8988T (cell line): ENCODE measurements at places on chromosomes 13 and 19.
A peak's percentile ranks its signal among the peaks of the same experiment; 100 is the strongest.

DNA sequence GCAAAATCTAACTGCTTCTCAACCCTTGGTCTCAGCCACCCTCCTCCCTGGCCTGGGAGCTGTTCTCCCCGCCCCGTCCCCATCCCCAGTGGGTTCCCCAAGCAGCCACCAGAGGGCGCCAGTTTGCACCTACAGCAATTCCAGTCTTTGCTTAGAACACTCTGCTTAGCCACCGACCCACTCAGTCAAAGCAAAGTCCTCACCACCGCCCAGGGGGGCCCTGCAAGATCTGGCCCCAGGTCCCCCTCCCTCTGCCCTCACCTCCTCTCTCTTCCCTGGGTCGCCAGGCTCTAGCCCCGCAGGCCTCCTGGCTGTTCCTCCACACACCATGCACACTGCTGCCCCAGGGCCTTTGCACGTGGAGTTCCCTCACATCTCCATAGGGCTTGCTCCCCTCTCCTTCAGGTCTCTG lies 12.4 kb downstream of the TMEM143 start:
- peak; percentile 66 for DNase-seq

GRCh38 chr13:66899955-66900354 lies 330.2 kb downstream of the PCDH9 start:
- no peak for DNase-seq

DNA sequence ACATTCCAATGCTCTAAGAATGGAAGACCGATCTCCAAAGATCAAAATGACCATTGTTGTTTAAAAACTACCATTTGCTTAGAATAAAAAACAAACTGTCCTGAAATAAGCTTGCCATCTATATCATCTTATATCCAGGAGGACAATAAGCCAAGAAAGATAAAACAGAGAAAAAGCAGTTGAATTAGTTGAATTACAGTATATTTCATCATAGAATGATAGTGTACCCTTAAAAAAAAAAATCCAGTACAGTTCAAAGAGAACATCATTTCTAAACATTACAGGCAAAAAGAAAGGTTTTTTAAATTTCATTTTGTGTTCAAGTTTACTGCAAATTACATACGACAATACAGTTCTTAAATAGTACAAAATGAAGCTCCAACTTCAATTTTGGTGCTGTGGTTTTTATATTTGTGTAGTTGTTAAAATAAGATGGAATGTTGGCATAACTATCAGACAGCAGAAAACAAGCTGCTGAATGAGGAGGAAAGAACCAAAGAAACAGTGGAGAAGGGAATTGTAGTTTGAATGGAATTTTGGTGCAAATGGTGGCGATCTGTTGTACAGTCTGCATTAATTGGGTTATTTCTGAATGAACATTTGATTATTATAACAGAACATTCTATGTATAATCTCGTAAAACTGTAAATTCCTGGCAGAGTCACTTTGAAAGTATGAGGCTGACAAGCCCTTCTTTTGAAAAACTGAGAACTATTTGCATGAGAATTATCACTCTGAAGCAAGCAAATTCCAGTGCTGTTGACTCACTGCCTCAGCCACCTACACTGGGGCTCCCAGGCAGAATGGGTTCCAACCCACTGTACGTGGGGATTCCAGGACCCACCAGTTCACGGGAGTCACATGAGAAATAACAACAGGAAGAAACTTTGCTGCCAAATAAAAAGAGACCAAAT lies 37.7 kb downstream of the LHFPL6 start:
- DNase-seq = peak; percentile 51

- no peak for DNase-seq
Observed at GRCh38 chr13:66329988-66330451, 900.1 kb downstream of the PCDH9 start.

DNA sequence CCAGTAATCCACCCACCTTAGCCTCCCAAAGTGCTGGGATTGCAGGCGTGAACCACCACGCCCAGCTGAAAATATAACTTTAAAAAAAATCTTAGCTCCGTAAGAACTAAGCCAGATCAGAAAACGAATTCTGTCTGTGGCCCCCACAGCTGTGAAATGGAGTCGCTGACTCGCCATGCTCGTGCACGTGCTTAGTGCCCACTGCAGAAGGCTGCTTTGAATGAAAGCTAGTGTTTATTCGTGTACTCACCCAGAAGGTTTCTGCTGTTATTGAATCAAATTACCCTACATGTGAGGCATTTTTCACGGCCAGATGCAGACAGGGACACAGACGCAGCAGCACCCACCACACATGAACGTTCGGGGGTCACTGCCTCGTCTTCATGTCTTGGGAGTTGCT lies 61.7 kb upstream of the F7 start:
- no peak for DNase-seq

- no peak for DNase-seq
Observed at GRCh38 chr13:46232281-46232680, 20.6 kb downstream of the LRRC63 start.

DNA sequence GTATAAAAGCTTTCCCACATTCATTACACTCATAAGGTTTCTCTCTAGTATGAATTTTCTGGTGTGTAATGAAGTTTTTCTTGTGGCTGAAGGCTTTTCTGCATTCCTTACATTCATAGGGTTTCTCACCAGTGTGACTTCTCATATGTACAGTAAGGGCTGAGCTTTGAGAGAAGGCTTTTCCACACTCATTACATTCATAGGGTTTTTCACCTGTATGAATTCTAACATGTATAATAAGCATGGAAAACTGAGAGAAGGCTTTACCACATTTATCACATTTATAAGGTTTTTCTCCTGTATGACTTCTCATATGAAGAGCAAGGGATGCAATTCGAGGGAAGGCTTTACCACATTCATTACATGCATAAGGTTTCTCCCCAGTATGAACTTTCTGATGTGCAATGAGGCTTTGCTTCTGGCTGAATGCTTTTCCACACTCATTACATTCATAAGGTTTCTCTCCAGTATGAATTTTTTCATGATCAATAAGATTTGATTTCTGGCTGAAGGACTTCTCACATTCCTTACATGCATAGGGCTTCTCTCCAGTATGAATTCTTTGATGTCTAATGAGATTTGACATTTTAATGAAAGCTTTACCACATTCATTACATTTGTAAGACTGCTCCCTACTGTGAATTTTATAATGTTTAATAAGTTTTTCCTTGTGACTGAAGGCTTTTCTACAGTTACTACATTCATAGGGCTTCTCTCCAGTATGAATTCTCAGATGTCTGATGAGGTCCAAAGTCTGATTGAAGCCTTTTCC lies 42.6 kb downstream of the ZNF527 start:
- DNase-seq = no peak

DNA sequence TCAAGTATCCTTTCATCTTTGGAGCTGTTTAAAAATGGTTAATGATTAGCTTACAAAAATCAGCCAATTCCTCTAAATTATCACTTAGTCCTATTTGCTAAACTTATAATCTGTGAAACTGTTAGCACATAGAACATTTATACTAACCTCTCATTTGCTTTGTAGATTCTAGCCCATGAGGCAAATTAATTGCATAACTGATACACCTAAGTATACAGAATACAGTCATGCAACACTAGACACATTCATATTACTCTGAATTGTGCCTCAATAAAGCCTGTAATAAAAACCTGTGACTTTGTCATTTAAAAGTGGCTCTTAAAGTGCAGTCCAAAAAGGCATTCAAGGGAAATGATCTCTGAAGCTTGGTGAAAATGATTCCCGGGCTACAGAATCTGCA lies 21.0 kb downstream of the SERPINE3 start:
- DNase-seq = no peak

DNA sequence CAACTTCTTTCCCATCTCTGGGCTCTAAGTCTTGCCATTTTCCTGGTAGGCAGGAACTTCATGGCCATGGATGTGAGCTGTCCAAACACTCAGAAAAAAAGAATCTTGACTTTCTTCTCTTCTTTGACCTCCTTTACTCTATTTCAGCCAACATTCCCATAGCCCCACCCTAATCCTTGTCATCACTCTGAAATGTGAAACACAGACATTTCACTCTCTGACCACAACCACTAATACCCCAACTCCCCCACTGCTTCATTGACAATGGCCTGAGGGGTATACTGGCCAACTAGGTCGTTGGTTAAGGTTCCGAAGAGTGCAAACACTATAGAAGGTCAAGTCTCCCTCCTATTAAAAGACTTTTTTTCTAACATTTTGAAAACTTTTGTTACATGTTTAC lies 4.7 kb upstream of the CYP2A13 start:
- no peak for DNase-seq

GRCh38 chr13:53382008-53382407 lies 353.4 kb downstream of the OLFM4 start:
- no peak for DNase-seq

- no peak for DNase-seq
Observed at GRCh38 chr13:37651891-37652290, 53.3 kb upstream of the POSTN start.

GRCh38 chr13:93730780-93731179 lies 504.2 kb downstream of the GPC6 start:
- DNase-seq = no peak

DNA sequence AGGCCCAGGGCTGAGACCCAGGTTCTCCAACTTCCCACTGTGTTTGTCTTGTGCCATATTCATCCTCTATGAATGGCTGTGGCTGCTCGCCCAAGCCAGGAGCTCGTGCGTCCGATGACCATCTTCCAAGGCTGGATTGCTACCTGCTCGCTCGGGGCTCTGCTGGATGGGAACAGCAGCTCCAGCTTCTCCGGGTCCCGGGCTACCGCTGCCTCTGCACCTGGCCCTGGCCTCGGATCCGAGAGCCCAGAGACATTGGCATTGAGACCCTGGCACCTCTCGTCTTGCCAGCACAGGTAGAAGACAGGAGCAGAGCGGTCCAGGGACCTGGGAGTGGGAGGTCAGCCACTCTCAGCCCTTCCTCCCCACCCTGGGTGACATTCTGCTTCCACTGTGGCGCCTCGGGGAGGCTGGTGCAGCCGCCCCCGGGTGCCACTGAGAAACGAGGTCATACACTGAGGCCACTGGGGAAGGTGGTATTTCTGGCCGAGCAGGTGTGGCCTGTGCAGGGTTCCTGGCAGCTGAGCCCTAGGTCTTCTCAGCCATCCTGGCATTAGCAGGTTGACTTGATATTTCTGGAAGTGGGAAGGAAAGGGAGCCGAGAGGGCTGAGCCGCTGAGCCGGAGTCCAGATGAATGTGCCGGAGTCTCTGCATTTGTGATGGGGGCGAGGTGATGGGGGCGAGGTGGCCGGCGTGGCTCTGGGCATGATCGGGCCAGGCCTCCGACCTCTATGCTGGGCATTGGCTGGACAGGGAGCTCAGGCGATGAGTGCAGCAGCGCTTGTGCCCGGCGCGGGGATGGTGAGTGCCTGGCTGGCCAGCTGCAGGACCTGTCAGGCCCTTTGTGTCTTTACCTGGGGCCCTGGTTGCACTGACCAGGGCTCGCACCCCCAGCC lies 18.6 kb downstream of the NDUFB7 start:
- DNase-seq = no peak

DNA sequence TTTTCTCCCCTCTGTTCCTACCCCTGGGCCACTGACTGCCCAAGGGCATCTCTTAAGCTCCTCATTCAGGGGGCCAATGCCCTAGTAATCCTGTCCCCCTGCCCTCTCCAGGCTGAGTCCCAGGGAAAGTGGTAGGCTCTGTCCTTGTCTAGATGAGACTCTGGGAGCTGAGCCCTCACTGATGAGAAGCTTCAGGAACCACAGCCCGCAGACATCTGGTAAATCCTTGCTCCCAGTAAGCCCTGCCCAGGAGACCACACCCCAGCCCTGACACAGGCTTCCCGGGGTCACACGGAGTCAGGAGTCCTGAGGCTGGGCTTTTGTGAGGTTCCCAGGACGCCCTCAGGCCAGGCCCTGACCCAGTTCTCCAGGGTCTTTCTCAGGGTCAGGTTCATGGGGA lies 1.9 kb downstream of the CEACAM4 start:
- DNase-seq = no peak

DNA sequence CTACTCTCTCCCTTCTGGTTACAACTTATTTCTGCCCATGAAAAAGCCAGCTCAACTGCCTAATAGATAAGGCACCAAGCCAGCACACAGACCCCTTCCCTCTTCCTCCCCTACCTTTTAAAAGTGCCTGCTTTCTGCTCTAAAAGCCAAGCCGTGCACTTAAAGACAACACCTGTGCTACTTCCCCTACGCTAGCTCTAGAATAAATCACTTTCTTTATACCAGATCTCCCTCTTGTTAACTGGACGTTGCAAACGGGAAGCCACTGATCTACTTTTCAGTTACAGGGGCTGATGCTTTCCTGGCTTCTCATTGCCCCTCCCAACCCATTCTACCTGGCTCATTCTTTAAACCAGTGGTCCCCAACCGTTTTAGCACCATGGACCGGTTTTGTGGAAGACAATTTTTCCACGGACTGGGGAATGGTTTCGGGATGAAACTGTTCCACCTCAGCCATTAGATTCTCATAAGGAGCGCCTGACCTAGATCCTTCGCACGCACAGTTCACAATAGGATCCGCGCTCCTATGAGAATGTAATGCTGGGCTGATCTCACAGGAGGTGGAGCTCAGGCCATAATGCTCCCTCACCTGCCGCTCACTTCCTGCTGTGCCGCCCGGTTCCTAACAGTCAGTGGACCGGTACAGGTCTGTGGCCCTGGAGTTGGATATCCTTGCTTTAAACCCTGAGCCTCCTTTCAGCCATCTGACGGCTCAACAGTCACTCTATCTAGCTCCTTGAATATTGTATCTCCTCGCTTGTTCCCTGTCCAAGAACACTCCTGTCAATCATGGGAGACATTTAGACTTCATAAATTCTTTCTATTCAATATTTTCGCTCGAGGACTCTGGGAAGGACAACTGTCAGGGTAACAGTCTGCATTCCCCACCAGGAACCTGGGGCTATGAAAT lies 841 bp upstream of the ZNF223 start:
- DNase-seq = no peak

DNA sequence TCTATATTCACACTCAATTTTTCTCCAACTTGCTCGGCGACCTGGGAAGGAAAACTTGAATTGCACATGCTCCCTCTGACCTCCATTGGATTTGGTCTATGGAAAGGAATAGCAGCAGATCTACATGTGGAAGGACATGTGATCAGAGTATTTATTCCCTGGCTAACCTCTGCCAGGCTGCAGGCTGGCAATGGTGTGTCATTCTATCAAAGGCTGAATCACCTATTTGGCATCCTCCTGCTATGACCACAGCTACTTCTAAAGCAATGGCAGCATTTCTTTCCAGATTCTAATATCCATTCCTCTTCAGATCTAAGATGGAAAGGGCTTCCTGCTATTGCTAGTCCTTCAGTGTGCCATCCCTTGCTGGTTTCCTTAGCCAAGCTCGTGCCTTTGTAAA lies 144.3 kb upstream of the FREM2 start:
- DNase-seq = peak; percentile 13

DNA sequence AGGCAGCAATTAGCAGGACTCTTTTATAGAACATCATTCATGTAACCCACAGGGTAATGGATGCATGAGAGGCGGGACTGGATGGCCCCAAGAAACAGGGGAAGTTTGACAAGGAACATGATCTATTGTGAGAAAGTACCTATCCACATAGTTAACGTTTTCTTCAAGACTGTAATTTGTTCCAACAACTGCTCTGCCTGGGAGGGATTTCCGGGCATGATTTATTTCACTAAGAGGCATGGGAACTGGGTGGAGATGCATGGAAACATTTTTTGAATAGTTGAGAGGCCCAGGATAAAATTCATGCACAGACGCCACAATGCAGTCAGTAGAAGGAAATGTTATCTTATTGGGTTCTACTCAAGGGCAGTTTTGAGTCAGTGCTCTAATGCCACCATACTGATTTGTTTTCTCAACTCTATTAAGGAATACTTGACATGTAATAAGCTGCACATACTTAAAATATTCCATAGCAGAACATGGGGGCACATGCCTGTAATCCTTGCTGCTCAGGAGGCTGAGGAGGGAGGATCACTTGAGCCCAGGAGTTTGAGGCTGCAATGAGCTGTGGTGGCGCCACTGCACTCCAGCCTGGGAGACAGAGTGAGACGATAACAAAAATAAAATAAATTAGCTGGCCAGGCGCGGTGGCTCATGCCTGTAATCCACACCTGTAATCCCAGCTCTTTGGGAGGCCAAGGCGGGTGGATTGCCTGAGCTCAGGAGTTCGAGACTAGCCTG lies 9.9 kb upstream of the ATG4D start:
- no peak for DNase-seq
